Cortex of kidney (tissue), 1 donor: ENCODE measurements at places on chromosomes 2 and 18.

DNA sequence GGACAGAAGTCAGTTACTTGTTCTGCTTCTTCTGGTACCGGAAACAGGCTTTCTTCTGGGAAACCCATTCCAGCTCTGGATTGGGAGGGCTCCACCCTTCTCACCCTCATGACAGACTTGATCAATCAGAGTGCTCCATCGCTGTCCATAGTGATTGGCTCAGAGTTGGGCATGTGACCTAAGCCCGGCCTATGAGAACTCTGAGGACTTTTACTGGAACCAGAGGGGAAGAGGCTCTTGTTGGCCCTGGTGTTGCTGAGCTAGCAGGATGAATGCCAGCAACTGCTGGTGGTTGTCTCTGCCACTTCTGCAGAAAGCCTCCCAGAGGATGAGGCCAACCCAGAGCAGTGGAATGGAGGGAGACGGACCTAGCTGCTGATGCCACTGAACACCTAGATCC lies 33.3 kb downstream of the TMEM37 start:
- no peak for DNase-seq

GRCh38 chr18:36711813-36712444 lies 116.9 kb downstream of the TPGS2 start:
- DNase-seq: no peak

DNA sequence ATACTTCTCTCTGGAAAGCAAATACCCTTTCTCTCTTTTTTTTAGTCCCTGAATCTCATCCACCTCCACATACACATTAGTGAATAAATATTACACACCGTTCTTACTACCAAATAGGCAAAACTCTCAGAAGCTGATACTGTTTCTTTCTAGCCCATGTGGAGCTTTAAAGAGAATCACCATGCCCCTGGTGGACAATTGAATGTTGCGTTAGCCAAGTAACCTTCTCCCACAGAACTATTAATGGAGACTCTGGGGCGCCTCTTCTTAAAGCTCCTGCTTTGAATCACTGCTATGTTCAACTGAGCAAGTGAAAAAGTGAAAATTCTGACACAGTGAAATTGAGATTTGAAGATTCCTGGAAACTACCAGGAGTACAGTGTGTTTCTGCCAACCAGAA lies 522.8 kb upstream of the CDH7 start:
- DNase-seq: no peak

DNA sequence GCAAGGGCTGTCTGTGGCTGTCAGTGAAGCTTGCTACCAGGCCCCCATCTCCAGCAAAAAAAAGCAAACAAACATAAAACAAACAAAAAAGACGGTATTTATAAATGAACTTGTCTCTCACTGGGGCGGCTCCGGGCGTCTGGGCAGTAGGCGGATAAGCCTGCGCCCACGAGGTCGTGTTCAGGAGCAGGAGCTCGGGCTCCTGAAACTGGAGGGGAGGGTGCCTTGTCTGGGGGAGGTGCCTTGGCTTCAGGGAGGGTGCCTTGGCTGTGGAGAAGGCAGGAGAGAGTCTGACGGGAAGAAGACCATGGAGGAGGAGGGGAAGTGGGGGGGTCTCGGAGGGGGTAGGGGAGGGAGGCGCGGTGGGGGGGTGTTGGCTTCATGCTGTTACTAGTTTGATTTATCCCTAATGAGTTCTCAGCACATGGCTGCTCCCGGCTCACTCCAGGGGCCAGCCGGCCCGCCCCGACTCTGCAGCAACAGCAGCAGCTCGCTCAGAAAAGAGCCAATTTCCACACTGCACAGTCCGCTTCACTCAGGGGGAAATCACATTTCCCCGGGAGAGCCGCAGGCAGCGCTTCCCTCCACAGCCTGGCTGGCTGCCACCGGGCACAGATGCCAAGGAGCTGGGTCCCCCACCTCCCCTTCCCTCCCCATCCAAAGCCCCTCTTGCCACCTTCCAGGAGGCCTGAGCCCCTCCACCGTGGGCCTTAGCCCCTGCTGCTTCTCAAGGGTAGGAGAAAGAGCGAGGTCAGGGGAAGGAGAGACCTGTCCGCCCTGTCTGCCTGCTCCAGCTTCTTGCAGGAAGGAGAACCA lies 38.7 kb downstream of the PSD4 start:
- no peak for DNase-seq

- no peak for DNase-seq
Observed at GRCh38 chr2:195450552-195451113, 206.4 kb upstream of the SLC39A10 start.

DNA sequence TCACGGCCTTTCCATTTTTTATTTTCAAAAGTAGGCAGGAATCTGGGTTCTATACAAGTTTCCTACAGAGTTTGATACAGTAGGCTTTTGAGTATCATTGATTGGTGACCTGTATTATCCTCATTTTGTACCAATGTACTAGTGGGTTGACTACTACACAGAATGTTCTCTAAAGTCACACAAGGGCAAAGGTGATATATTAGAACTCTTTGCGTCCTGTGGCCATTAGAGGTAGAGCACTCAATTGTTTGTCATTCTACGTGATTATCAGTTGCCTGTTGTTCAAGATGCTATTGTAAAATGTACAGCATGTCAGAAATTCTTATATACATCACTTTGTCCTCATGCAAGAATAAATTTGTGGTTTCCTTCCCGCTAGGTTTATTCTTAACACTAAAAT lies 24.8 kb downstream of the WDR75 start:
- DNase-seq: no peak

DNA sequence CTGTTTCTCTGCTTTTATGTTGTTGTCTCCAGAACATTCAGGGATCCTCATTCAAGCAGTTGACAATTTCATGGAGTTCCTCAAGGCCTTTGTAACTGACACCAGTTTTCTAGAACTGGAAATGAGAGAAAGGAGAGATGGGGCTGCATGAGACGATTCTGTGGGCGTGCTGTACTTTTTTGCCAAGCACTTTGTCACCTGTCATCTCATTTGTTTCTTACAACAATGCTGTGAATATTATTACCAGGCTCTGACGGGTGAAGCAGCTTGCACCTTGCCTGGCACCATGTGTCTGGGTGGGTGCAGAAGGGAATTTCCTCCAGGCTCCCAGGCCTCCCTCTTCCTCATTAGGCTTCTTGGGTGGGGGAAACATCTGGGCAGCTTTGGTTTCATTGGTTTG lies 22.2 kb upstream of the ATOH8 start:
- DNase-seq: no peak

DNA sequence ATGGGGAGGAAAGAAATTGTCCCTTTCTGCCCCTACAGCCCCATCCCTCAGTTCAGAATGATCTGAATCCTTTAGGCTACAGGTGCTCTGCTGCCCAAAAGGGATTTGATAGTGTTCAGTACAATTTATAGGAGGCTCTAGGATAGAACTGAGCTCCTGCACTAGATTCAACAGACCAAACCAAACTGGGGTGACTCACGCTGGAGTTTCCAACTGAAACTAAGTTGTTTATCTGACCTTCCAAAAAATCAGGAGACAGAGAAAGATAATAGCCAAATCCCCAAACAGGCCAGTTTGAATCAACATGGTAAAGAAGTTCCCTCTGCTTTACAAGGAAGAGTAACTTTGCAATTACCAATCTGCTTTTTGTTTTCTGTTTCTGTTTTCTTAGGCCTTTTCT lies 72.7 kb upstream of the MBOAT2 start:
- DNase-seq: no peak

- DNase-seq: no peak
Observed at GRCh38 chr2:60608679-60609078, 55.2 kb upstream of the BCL11A start.

DNA sequence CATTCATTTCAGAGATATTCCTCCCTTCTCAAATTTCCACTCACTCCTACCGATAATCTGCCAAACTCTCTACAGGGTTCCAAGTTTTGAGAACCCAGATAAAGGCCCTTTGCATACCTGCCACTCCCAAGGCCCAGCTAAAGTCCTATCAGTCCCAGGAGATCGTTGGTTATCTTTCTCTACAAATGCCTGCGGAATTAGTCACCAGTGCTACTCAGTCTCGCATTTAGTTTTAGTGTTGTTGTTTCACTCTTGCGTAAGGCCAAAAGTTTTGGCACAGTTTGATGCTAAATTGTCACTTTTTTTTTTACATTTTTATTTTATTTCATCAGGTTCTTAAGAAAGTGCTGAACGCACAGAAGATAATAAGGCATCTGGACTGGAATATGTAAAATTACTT lies 29.2 kb upstream of the SETBP1 start:
- DNase-seq: no peak

GRCh38 chr2:219045937-219046550 lies 4.7 kb upstream of the CFAP65 start:
- no peak for DNase-seq

DNA sequence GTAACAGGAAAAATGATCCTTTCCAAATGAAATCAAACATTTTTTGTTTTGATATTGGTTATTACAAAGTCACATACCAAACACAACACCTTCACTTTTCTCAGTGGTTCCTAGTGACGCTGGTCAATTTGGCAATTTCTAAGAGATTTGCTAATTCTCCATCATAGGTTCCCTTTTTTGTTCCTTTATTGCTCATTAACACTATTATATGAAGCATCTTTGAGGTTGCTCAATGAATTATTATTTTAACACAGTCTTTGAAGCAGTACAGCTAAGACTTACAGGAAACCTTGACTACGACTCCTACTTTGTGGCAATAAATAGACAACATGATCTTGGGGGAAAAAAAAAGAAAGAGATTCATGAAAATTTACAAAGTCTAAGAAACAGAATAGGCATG lies 152.2 kb upstream of the VRK2 start:
- no peak for DNase-seq

DNA sequence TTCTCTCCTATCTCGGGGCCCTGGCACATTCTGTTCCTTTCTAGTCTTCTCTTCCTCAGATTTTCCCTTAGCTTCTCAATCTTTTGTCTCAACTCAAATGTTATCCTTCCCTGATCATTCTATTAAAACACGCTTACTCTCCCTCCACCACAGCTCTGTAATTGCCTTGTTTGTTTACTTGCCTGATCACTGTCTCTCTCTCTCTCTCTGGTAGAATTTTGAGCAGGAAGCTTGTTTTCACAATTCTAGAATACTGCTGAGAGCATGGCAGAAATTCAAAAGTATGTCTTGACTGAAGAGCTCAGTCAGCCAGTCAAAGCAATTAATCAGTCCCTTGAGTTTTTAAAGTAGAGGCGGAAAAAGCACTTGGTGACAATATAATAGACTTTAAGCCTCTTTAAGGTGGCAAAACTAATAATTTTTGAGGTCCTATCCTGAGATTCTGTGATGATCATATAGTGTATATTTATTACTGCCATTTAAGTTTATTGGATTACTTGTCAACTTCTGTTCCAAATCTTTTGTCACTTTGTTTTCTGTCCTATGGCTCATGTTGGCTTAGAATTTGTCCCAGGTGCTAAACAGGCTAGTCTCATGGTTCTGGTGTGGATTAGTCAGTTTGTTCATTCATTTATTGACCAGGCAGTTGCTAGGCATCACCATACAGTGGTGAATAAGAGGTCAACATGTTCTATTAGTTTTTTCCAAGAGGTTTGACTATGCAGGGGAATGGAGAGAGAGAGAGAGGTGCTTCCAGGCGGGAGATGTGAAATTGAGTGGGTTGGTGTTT lies 2.3 kb downstream of the PSMD1 start:
- DNase-seq: no peak

- DNase-seq: no peak
Observed at GRCh38 chr18:67553437-67553836, 36.9 kb upstream of the DSEL start.

DNA sequence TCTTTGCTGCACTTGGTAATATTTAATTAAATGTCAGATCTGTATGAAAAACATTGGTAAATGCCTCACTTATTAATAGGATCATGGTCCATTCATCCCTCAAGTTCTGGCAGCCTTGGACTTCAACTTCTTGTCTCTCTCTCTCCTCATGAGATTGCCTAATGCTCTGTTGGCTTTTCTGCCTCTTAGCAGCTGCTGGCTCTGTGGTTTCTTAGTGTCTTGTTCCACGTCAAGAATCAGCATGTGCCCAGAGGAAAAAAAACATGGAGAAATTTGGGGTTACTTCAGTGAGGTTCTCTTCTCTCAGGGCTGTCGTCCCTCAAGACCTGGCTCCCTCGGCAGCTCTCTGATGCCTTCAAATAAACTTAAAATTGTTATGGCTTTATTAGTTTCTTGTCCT lies 75.4 kb downstream of the TAF4B start:
- DNase-seq: no peak

DNA sequence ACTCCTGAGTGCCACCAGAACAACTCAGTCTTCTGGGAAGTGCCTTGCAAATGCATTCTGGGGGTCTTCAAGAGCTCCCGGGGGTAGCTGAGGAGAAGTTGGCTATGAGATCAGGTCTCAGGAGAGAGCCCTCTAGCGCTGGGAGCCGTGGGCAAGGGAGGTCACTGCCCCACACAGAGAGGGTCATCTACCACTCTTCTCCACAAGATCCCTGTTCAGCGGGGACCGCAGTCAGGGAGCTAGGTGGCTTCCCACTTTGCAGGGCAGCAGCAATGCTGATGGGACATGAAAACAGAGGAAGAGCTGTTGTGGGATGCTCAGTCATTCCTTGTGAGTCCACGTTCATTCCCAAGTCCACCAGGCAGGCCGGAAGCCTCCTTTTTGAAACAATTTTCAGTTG lies 66.6 kb downstream of the ACKR3 start:
- DNase-seq: no peak

DNA sequence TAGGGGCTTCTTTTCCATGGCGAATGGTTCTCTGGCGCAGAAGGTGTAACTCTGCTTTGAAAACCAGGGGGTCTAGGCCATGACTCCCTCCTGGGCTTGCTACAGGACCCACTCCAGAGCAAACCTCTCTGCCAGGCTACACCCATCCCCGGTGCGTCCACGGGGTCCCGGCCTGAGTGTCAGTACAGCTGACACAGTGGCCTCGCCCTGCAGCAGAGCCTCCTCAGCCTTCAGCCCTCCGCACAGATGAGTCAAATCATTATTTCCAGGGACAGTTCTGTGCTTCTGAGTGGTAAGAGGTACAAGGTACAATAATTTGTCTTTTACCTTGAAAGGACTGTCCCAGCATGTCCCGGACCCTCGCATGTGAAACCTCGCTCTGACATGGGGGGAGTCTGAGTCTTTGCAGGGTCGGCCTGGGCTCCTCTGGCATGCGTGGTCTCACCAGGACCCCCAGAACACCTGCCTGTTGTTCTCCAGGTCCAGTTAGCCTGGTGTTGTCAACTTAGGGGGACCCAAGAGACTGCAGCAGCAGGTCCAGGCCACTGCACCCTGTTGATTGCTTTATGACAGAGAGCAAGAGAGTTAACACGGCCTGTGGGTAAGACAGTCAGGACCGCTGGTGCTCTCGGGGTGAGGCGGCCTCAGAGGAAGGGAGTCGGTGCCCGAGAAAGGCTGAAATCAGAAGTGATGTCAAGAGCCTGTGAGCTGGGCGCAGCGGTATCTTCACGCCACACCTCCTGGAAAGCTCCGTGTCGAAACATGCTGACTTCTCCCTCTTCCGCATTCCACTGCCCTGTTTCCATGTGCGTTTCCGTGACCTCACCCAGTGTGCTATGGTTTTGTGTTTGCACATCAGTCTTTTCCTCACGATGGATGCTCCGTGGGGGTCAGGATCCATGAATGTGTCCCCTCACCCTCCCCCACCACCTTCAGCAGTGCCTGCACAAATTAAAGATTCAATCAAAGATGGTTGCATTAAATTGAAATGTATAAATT lies 340.1 kb downstream of the EIPR1 start:
- DNase-seq: no peak

- no peak for DNase-seq
Observed at GRCh38 chr2:136245211-136245610, 127.3 kb upstream of the CXCR4 start.
